ENCODE measurements at places on chromosomes 6 and 20.

DNA sequence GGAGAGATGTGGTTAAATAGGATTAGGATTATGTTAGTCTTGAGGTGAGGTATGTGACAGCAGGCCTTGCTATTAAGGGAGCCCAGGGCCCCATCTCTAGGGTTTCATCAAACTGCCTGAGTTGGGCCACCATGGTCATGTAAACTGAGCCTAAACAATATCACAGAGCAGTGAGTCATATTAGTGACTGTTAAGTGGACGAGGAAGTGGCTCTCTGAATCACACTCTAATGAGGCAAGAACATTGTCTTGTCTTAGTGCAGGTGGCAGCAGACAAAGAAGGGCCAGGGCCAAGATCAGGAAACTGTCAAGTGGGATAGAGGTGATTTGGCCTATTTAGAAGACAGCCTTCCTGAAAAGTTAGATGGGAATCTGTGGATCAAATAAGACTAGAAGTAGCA lies 23.1 kb downstream of the ENPP3 start:
- DNase-seq: no peak

GRCh38 chr20:57616143-57616951 lies 3.9 kb downstream of the ZBP1 start:
- no peak for DNase-seq

DNA sequence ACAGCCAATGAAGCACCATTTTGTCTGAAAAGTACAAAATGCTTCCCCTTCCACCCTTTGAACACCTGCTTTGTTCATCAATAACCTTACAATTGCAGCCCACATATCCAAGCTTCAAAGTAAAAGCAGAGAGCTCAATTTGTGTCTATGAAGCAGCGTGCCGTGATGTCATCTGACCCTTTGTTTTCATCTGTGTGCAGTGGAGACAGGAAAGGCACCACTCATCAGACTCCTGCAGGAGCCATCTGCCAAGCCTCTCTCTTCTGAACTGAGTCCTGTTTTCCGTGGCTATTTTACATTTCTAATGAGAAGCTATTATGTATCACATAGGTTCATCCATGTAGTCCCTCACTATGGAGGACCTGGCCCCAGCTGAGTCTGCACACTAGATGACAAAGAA lies 7.5 kb upstream of the LY86 start:
- DNase-seq: no peak

GRCh38 chr20:21352703-21353102 lies 44.6 kb downstream of the NKX2-4 start:
- DNase-seq: no peak

GRCh38 chr6:168638468-168639271 lies 197.7 kb downstream of the SMOC2 start:
- no peak for DNase-seq
